Activated CD8-positive, alpha-beta memory T cell treated with anti-CD3 and anti-CD28 coated beads for 4 hours (primary cell): ENCODE measurements at places on chromosomes 4 and X.

GRCh38 chr4:157885811-157886210, 287.0 kb downstream of the GASK1B start:
- DNase-seq, result no peak

DNA sequence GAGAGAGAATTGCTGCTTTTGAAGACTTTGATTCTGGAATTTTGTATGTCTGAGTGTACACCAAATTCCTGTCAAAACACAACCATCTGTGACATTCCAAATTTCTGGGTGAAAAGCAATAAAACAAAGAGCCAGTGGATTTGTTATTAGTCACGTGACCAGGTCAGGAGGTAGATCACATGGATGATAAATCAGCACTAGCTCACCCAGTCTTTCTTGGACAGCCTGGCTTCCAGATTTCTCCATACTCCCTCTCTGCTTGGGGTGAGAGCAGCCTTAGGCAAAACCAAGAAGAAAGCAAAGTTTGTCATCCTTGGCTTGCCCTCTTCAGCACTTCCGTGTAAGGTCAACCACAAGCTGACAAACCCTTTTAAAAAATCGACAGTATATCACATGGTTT, 194.2 kb downstream of the CLCN4 start:
- DNase-seq, result no peak

- no peak for DNase-seq
Measured at GRCh38 chrX:12241026-12241425, 102.8 kb downstream of the FRMPD4 start.

- no peak for DNase-seq
Measured at GRCh38 chr4:183816882-183817509, 88.1 kb upstream of the STOX2 start.

GRCh38 chr4:15233626-15234025, 194.2 kb upstream of the C1QTNF7 start:
- DNase-seq, result no peak
